ENCODE measurements at places on chromosomes 2 and 18.

GRCh38 chr2:228762565-228762964 is 508.5 kb downstream of the PID1 start:
- no peak for DNase-seq
- H3K4me3 ChIP-seq = no peak overlapping the region
- H3K27me3 ChIP-seq = no peaks in the 10 kb centered on the region

DNA sequence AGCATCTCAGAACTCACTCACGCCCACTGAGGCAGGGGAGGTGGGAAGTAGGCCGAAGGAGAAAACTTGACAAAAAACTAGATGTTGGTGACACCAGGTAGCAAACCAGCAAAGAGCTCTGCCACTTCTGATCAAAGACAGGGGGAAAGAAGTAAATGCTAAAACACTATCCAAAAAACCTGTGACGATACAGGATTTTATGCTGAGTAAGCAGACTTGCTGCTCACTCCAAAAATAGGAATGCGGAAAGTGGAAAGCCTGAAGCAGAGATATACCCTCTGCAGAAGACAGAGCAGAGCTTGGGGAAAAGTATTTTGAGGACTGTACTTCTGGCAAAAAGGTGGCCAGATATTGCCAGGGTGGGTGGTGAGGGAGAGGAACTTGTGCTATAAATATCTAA is 73.3 kb upstream of the YPEL5 start:
- H3K4me1 ChIP-seq = no peaks in the 10 kb centered on the region
- H3K27ac ChIP-seq = no peak overlapping the region
- H3K27me3 ChIP-seq = peaks cover 7% of the 10 kb centered on the region
- H3K36me3 ChIP-seq = no peaks in the 10 kb centered on the region
- no peak overlapping the region for H3K4me3 ChIP-seq

- no peaks in the 10 kb centered on the region for H3K36me3 ChIP-seq
- H3K4me3 ChIP-seq = no peak overlapping the region
- no peak for DNase-seq
- H3K27ac ChIP-seq = no peak overlapping the region
- peaks cover 19% of the 10 kb centered on the region for H3K4me1 ChIP-seq
- H3K27me3 ChIP-seq = no peaks in the 10 kb centered on the region
Measured at GRCh38 chr2:121695171-121695451, 41.6 kb downstream of the NIFK start.

- no peaks in the 10 kb centered on the region for H3K27me3 ChIP-seq
- no peak overlapping the region for H3K27ac ChIP-seq
- no peak overlapping the region for H3K4me3 ChIP-seq
- no peak for DNase-seq
- no peaks in the 10 kb centered on the region for H3K4me1 ChIP-seq
Measured at GRCh38 chr2:134501476-134502091, 217.2 kb downstream of the TMEM163 start.

DNA sequence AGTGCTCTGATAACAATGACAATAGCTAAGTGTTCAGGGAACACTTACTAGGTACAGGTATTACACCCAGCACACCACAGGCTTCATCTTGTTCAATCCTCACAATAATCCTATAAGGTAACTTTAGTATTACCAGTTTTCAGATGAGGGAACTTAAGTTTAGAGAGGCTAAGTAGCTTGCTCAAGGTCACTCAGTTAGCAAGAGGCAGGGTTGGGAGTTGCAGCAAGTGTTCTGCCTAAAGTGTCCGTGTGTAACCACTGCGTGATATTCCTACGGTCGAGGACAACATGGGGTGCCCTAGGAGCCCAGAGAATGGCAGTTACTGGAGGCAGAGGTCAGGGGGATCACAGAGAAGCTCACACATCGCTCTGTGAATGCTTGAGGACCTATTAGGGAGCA is 30.2 kb upstream of the EGR4 start:
- H3K36me3 ChIP-seq = no peaks in the 10 kb centered on the region
- H3K27ac ChIP-seq = no peak overlapping the region
- no peak for DNase-seq

GRCh38 chr2:136844546-136844945 is 79.2 kb downstream of the THSD7B start:
- H3K4me1 ChIP-seq = peaks cover 8% of the 10 kb centered on the region
- DNase-seq = no peak
- peak overlapping the region; percentile 17 for H3K4me3 ChIP-seq
- no peaks in the 10 kb centered on the region for H3K36me3 ChIP-seq
- no peaks in the 10 kb centered on the region for H3K27me3 ChIP-seq

DNA sequence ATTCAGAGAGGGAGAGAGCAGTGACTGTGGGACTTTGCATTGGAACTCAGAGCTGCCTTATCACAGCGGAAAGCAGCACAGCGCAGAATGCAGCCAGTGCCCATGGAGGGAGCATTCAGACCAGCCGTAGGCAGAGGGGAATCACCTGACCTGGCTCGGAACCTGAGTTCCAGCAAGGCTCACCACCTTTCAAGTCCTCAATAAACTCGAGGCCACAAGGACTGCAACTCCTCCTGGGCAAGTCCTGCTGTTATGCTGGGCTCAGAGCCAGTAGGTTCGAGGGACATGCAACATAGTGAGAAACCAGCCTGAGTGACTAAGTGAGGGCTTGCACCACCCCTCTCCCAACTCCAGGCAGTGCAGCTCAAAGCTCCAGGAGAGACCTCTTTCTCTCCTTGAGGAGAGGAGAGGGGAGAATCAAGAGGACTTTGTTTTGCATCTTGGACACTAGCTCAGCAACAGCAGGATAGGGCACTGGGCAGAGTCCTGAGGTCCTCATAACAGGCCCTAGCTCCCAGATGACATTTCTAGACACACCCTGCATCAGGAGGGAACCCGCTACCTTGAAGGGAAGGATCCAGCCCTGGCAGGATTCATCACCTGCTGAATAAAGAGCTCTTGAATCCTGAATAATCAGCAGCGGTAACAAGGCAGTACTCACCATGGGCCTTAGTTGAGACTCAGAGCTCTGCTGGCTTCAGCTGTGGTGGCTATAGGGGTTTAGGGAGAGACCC is 136.8 kb upstream of the OTOS start:
- H3K4me1 ChIP-seq = no peaks in the 10 kb centered on the region
- H3K27ac ChIP-seq = no peak overlapping the region
- H3K36me3 ChIP-seq = no peaks in the 10 kb centered on the region
- no peak overlapping the region for H3K4me3 ChIP-seq
- H3K27me3 ChIP-seq = peaks cover 44% of the 10 kb centered on the region

DNA sequence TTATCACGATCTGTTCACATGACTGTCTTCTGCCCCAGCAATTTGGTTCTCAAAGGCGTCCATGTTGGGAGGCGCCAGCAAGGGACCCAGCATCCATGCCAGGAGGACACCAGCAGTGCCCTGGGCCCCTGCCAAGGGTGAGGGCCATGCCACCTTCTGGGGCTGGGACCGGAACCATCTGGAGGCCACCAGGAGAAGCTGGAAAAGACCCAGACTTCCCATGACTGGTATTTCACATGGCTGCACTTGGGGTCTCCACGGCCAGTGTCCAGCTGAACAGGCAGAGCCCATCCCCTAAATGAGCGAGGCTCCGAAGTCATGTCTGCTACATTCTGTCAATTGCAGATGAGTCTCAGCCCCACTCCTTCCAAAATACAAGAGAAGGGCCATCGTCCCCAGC is 306.8 kb upstream of the HS6ST1 start:
- no peak overlapping the region for H3K27ac ChIP-seq
- peaks cover 18% of the 10 kb centered on the region for H3K4me1 ChIP-seq
- DNase-seq = no peak
- H3K27me3 ChIP-seq = peaks cover 54% of the 10 kb centered on the region
- no peaks in the 10 kb centered on the region for H3K36me3 ChIP-seq

DNA sequence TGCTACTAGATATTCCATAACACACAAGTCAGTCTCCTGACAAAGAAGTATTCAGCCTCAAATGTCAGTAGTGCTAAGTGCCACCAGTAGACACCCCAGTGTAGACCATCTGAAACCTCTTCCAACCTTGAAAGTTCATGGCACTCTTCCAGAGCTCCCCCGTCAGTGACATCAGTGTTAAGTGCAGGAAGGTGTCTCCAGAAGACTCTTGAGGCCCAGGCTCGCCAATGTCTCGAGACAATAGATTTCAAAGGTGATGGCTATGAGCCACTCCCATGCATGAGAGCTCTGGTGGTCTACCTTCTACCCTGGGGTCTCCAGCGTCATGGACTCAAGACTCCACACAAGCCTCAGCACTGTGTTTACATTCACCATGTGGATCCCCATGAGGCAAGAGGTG is 183.8 kb downstream of the SMAD2 start:
- DNase-seq = no peak
- H3K4me3 ChIP-seq = no peak overlapping the region
- H3K4me1 ChIP-seq = peaks cover 3% of the 10 kb centered on the region
- H3K27me3 ChIP-seq = peaks cover 22% of the 10 kb centered on the region

GRCh38 chr2:232689152-232689910 is 7.8 kb upstream of the GIGYF2 start:
- no peaks in the 10 kb centered on the region for H3K36me3 ChIP-seq
- no peaks in the 10 kb centered on the region for H3K4me1 ChIP-seq
- H3K27ac ChIP-seq = no peak overlapping the region
- H3K27me3 ChIP-seq = no peaks in the 10 kb centered on the region

- no peaks in the 10 kb centered on the region for H3K4me1 ChIP-seq
- H3K27me3 ChIP-seq = no peaks in the 10 kb centered on the region
Measured at GRCh38 chr18:69841117-69841516, 106.6 kb downstream of the CD226 start.

DNA sequence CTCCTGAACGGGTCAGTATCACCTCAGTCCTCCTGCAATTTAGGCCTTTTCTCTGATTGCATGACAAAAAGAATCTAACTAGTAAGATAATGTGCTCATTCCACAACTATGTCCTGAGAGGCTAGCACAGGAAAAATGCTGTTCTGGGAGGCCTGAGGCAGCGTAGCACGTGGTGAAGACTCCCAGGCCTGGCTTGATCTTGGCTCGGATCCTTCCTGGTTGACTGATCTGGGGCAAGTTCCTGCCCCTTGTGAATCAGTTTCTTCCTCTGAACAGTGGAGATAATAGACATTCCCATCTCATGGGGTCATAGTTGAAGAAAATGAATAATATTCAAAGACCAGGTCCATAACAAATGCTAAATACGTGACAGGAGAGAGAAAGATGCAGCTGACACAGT is 12.3 kb downstream of the FBLN7 start:
- H3K36me3 ChIP-seq = no peaks in the 10 kb centered on the region
- H3K27me3 ChIP-seq = no peaks in the 10 kb centered on the region
- peaks cover 4% of the 10 kb centered on the region for H3K4me1 ChIP-seq
- no peak overlapping the region for H3K27ac ChIP-seq
- no peak overlapping the region for H3K4me3 ChIP-seq

GRCh38 chr18:48442761-48443160 is 33.6 kb upstream of the ZBTB7C start:
- H3K27me3 ChIP-seq = peaks cover 52% of the 10 kb centered on the region
- no peak overlapping the region for H3K4me3 ChIP-seq
- peaks cover 2% of the 10 kb centered on the region for H3K4me1 ChIP-seq
- H3K36me3 ChIP-seq = no peaks in the 10 kb centered on the region
- H3K27ac ChIP-seq = no peak overlapping the region
- no peak for DNase-seq

DNA sequence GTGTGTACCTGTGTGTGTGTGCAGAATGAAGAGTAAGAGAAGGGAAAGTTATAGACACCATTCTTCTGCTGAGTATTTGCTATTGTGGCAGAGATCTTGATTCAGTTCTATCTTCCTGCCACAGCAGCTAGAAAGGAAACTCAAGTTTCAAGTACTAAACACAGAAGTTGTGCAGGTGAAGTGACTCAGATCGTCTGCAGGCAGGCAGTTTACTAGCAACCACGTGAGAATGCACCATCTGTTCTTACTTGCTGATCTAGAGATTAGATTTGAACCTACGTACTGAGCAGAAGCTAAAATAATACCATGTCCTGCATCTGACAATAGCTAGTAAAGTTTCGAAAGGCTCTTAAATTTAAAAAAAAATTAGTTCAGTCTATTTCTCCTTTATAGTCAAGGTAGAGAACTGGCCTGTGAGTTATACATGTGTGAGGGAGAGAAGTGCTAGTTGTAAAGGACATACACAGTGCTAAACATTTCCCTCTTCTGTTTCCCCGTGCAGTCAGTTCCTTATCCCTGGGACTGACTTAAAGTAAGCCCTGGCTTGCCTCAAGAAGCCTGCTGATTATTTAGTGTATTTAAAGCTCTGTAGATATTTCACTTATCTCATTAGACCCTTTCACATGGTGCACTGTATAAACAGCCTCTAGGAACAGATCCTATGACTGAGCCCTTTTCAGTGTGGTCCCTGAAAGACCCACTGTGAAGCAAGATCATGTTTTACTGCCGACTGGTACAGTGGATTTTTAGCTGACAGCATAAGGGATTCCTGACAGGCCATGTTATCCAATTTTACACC is 45.0 kb downstream of the SLC38A11 start:
- peaks cover 28% of the 10 kb centered on the region for H3K27me3 ChIP-seq
- no peak overlapping the region for H3K4me3 ChIP-seq
- peaks cover 15% of the 10 kb centered on the region for H3K4me1 ChIP-seq
- H3K36me3 ChIP-seq = no peaks in the 10 kb centered on the region
- peak; percentile 57 for DNase-seq

- H3K36me3 ChIP-seq = no peaks in the 10 kb centered on the region
- no peak overlapping the region for H3K4me3 ChIP-seq
- H3K27me3 ChIP-seq = no peaks in the 10 kb centered on the region
- H3K27ac ChIP-seq = no peak overlapping the region
- no peak for DNase-seq
- H3K4me1 ChIP-seq = no peaks in the 10 kb centered on the region
Measured at GRCh38 chr2:117512307-117512706, 302.2 kb upstream of the DDX18 start.

GRCh38 chr2:196798980-196799379 is 503 bp downstream of the GTF3C3 start:
- H3K4me3 ChIP-seq = peak overlapping the region; percentile 99
- peaks cover 16% of the 10 kb centered on the region for H3K4me1 ChIP-seq
- no peak for DNase-seq
- H3K27me3 ChIP-seq = no peaks in the 10 kb centered on the region
- H3K36me3 ChIP-seq = peaks cover 20% of the 10 kb centered on the region

DNA sequence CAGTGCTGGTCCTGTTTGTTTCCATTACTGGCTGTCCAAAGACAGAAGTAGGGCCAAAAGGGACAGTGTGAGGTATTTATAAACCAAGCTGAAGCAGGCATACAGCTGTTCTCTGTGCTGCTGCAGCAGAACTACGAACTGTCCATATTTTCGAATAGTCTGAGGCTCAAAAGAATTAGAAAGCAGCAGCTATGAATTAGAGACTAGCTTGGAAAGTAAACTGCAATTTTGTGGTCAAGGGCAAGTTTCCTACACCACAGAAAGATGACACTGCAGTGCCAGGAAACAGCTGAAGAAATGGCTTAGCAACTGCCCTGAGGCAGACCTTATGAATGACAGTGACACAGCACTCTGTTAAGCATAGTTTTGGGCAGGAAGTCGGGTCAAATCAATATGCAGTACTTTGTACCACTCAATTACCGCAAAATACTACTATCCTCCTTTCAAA is 125.3 kb downstream of the TMEM131 start:
- peaks cover 34% of the 10 kb centered on the region for H3K4me1 ChIP-seq
- no peaks in the 10 kb centered on the region for H3K27me3 ChIP-seq

All from T-helper 2 cell treated with Interferon-gamma antibody and Interleukin-4, amounts not matched to agents 5 μg/mL and 100 μg/mL, for 36 hours (primary cell).